Pancreas (tissue), 10 donors: ENCODE measurements at places on chromosomes 6 and 20. TPM values are rescaled to one million over a fixed set of nuclear protein-coding genes. Genes with fewer than 3 reads are reported as not detected.

DNA sequence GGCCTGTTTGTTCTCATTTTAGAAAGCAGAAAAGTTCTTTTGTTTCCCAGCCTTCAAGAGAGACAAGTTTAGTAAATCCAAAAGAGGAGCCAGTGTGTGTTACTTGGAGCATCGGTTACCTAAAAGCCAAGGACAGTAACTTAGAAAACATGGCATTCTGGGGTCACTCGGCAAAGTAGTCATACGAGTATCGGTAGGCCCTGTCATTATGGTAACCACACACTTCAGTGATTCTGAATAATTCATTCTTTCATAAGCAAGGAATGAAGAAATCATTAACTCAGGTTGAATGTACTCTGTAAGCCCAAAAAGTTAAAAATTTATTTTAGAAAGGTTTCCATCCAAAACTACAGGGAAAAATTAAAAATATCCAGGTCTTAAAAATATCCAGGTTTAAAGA is 34.0 kb downstream of the CNKSR3 start:
- DNase-seq = no peak

GRCh38 chr20:658731-659291 is 5.8 kb upstream of the SRXN1 start:
- no peak for DNase-seq

GRCh38 chr20:16904751-16905150 is 156.6 kb downstream of the OTOR start:
- no peak for DNase-seq

GRCh38 chr6:157912326-157912725 is 69.3 kb upstream of the SYNJ2 start:
- no peak for DNase-seq

GRCh38 chr6:8236956-8237355 is 134.6 kb upstream of the EEF1E1 start:
- no peak for DNase-seq

The BMP6 gene
- 0.35 TPM for total RNA-seq
